Hippocampal formation (tissue), 2 donors: ENCODE measurements at places on chromosomes 5 and 9.

DNA sequence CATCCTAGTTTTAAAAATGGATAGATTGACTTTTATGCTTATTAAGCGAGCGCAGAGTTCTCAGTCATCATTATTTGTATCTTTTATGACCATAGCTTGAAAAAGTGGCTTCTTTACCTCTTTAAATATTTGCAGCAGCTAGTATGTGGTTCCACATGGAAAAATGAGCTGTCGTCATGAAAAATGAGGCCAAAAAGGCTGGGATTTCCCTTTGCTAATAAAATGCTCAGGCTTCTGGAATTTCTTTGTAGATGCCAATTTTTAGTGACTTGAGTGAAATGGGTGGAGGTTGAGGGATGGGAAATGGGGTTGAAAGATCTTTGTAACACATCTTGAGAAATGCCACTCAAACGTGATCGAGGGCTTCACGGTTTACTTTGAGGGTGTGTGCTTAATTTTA lies 35.2 kb downstream of the RAI14 start:
- DNase-seq, result no peak

DNA sequence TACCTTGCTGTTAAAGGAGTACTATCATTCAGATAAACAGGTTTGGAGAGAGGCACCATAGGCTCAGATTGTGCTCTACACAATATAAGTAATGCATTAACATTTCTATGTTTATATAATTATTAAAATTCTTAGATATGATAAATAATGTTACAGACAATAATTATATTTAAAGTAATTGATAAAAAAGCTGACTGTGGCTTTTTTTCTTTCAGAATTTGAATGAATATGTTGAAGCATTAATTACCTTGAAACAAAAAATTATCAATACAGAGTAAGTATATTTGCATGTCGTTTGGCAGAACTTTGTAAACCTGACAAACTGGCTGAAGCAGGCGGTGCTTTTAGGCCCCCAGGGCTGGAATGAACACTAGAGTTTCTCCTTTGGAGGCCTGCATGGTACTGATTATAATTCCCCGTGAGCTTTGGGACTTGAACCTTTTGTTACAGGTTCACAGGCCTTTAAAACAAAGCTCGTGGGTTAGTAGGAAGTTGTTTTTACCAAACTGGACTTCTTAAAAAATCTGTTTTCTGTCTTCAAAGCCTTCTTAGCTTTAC lies 13.8 kb downstream of the ICE1 start:
- no peak for DNase-seq

GRCh38 chr9:85453850-85454249 lies 287.9 kb downstream of the AGTPBP1 start:
- DNase-seq, result no peak

- DNase-seq, result no peak
These were observed 168.8 kb upstream of the PPP1R2B start for GRCh38 chr5:156681265-156681664.

GRCh38 chr9:132531195-132531594 lies 51.2 kb upstream of the BARHL1 start:
- DNase-seq, result no peak

GRCh38 chr5:128406803-128407202 lies 131.2 kb downstream of the FBN2 start:
- DNase-seq, result no peak

DNA sequence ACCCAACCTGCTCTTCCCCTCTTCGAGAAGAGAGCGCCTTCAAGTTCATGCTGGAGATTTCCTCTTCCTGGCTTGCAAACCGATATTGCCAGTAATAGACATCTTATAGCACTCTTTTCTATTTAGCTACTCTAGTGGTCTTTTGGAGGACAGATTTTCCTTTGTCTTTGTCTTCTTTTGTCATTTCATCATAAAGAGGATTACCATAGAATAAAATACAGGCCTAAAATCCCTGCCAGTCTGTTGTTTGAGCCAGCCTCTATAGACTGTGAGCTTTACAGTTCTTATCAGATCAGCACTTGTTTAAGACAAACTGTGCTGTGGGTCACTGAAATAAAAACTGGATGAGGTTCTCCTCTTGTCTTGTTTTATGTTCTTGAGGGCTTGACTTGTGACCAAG lies 802.8 kb downstream of the NR2F1-AS1 start:
- DNase-seq, result no peak

DNA sequence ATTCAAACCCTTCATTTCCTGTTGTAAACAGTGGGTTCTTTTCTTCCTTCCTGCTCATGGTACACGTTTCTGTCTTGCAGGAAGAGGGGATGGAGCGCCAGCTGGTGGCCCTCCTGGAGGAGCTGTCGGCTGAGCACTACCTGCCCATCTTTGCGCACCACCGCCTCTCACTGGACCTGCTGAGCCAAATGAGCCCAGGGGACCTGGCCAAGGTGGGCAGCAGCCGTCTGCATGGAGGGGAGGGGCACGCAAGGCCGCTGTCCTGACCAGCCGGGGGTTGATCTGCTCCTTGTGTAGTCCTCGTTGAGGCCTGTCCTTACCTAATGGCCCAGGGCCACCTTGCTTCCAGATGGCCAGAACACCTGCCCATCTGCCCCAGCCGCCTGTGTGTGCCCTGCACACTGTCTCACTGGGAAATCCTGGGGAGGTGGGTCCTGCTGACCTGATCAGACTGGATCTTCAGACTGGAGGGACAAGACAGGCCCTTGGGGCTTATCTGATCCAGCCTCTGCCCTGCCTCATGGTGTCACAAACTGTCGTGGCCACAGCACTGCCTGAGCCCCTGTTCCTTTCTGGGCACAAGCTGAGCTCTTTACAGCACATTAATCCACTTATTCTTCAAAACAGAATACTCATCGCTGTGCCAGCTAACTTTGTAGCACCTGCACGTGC lies 44.7 kb downstream of the LRSAM1 start:
- no peak for DNase-seq

- DNase-seq, result no peak
These were observed 20.7 kb downstream of the ROR2 start for GRCh38 chr9:91929331-91929730.

DNA sequence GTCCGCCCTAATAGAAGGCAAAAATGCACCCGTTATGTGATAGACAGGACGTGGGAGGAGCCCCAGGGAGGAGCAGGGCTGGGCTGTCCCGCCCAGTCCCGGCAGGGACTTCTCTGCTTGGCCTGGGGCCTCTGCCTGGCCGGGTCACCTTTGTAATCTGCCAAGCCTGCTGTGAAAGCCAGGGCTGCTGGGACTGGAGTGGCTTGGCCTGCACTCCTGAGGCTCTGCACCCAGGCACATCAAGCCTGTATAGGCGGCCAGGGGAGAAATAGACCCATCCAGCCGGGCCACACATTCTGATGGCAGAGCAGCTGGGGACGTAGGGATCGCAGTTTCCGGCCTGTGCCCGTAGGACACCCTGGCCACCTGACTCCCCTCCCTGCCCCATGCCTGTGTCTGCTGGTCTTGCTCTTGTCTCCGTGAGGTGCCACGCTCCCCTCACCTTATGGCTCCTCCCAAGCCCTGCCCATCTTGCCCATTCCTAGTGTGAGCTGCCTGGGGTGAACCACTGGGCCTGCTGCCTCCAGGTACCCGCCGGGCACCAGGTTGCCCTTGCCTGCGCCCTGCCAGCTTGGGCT lies 28.1 kb downstream of the DYNC2I2 start:
- DNase-seq, result peak; percentile 19
